Karpas-422 (cell line): ENCODE measurements at places on chromosomes 6 and 20. TPM values are rescaled to one million over a fixed set of nuclear protein-coding genes. Genes with fewer than 3 reads are reported as not detected.
A peak's percentile ranks its signal among the peaks of the same experiment; 100 is the strongest.

ZNF831 gene
- 0.11 TPM in 1 of 2 replicates, not detected in the other for total RNA-seq

- no peak for DNase-seq
Measured at GRCh38 chr6:161674930-161675682, 401.2 kb upstream of the AGPAT4 start.

FAM120B gene
- 22.4 and 32.1 TPM in 2 replicates for total RNA-seq

DNA sequence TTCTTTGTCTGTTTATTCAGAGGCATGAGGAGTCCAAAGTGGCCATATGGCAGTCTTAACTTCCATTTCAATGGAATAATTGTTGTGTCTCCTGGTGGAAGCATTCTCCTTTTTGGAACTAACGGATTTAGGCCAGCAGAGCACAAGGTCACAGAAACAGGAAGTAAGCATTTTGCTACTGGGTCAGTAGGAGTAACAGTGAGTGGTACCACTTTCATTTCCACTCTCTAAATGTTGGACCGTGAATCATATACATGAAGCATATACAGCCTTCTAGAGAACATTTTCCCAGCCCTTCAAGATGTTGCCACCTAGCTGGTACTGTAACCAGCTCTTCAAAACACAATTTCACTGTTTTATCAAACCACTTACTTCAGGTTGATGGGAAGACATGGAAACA lies 182.8 kb downstream of the EYS start:
- DNase-seq = no peak

GCNT2 gene
- 15.1 and 21.3 TPM in 2 replicates for total RNA-seq

DNA sequence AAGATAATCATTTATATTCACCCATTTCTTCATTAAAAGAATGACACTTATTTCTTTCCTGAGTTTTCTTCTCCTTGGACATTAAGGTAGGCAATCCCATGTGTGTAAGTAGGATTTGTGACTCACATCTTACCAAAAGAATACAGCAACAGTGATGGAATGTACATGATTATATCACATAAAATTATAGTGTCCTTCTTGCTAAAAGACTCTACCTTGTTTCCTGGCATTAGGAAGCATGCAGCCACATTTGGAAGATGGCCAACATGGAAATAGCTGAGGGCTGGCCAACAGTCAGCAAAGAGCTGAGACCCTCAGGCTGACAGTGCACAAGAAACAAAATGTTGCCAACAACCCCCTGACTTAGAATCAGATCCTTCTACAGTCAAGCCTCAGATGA lies 327.9 kb upstream of the MARCKS start:
- DNase-seq = no peak

DNA sequence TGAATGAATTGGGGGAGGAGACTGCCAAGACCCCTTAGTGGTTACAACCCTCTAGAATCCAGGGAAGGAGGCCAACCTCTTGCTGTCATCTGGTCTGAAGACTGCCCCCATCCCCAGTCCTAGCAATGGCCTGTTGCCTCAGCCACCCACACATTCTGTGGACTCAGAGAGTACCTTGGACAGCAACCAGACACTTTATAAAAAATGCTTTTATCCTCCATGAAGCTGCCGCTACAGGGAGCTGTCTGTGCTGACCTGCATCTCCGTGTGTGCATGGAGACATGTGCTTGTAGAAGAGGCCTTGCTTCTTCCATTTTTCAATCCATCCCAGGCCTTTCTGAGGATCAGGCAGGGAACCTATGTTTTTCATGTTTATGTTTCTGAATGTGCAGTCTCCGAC lies 15.2 kb downstream of the CDH22 start:
- DNase-seq = peak; percentile 85
